NCI-H2107 (cell line): ENCODE measurements at places on chromosomes 16 and 17.

- no peak for DNase-seq
Measured at GRCh38 chr16:54631782-54632181, 298.9 kb upstream of the IRX5 start.

DNA sequence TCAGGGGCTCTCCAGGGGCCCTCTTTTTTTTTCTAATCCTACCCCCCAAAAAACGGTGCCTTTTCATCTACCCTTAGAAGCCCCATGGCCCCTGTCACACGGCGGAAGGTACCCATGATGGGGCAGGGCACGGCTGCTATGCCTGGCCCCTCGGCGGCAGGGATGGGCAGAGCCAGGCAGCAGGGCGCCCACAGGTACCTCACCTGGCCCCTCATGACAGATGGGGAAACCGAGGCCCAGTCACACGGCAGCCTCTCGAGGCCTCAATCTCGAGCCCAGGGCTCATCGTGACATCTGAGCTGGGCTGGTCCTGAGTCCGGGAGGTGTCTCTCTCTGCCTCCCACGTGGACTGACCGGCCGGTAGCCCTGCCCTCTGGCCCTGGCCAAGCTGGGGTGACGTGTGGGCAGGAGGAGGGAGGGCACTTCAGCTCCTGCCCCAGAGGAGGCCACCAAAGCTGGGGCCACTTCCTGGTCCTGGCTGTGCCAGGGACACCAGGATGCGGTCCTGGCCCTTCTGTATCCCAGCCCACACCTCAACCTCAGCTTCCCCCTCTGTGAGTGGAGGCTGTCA is 11.6 kb downstream of the TRAF7 start:
- DNase-seq = no peak

DNA sequence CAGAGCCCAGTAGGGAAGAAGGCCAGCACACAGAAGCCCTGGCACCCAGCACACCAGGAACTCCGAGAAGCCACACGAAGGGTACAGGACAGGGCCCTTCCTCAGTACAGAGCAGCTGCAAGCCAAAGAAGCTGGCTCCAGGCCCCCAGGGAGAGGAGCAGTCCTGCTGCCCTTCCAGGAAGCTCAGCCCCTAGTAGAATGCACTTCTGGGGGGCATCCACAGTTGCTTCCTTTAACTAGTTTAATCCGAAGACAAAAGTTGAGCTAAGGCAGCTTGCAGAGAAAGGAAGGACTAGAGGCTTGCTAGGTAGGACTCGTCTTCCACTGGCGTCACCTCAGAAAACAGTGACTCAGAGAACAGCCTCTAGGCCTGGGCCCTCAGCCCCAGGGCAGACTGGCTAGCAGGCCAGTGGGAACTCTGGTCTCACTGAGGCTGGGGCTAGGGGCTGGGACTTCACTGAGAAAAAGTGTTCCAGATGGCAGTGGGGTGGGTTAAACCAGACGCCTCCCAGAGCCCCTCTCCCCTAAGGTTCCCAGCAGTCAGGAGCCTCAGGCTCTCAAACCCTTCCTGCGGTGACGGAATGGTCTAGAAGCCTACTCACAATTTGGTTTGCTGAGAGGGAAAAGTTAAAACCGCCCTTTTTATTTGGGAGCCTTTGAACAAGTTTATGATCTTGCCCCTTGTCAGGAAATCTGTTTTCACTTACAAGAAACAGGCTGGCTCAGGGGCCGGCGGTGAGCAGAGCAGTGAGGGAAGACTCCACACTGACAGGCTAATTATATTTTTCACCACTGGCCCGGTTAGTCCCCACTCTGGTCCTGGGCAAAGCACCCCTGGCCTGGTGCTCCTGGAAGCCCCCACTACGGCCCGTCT is 41.4 kb downstream of the ACTG1 start:
- no peak for DNase-seq

GRCh38 chr17:50474523-50474922 is 4.1 kb upstream of the RSAD1 start:
- DNase-seq = no peak

DNA sequence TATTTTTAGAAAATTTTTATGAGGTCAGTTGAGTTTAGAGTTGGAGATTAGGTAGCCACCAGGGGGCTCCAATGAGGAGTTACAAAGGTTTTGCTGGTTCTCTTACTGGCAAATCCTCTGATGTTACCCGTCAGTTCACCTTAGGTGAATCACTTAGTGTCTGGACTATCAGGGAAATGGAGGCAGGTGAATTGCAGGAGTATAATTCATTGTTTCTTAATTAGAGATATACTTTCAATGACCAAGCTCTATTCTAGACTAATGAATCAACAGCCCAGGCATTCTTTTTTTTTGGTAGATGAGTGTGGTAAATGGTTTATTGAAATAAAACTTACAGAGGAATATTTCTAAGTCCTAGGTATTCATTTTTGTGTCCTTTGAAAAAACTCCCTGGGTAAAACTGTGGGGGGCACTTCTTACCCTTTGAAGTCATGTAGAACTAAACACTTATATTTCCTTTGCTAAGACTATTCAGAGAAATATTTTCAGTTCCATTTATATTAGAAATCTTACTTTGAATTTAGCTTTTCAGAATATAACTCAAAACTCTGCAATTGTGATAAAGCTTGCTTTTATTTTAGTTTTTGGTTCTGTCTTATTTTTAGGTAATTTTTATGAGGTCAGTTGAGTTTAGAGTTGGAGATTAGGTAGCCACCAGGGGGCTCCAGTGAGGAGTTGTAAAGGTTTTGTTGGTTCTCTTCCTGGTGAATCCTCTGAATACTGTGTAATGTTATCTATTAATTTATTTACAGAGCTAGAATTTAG is 17.7 kb downstream of the PSMD11 start:
- DNase-seq = no peak
